ENCODE measurements at places on chromosomes 7 and 10.

- no peak for DNase-seq
Measured at GRCh38 chr10:35426657-35427056, 90.3 kb downstream of the CCNY start.

DNA sequence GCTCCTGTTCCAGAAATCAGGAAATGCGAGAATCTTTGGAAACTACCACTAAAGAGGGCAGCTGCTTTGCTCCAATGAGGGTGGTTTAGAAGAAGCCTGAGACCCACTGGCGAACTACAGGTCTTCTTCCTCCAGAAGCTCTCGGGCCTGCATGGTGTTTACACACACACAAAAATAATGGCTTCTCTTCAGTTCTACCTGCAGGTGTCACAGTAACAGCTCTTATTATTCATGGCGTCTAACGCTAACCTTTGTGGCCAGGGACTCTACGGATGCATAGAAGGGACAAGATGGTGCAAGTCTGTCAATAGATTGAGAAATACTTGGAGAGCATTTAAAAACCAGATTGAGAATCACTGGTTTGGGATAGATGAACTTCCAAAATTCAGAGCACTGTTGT is 22.4 kb downstream of the GPR141 start:
- no peak for DNase-seq

DNA sequence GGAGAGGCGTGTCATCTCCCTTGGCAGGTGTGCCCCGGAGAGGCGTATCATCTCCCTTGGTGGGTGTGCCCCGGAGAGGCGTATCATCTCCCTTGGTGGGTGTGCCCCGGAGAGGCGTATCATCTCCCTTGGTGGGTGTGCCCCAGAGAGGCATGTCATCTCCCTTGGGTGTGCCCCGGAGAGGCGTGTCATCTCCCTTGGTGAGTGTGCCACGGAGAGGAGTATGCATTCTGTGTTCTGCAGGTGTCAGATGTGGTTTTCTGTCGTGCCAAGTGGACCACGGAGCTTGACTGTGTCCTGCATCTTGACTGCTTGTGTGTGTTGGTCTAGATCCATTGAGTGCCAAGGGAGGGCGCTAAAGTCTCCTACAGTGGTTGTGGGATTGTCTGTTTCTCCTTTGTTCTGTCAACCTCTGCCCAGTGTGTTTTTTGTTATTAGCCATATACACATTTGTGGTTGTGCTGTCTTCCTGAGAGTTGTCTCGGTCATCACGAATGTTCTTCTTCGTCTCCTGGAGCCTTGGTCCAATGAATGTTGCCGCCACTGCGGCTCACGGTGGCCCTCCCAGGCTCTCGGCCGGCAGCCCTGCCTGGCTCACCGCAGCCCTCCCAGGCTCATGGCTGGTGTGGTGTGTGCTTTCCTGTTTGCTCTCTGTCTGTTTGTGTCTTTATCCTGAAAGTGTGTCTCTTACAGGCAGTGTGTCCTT is 96.8 kb downstream of the INPP5A start:
- DNase-seq, result no peak

GRCh38 chr7:3636131-3636860 is 335.2 kb downstream of the SDK1 start:
- DNase-seq, result no peak

All from activated T-helper 1 cell treated with anti-CD3 and anti-CD28 coated beads, Interleukin-2, amount 50 U/mL, for 16 hours (primary cell).